ENCODE measurements at places on chromosomes 5 and 9.

DNA sequence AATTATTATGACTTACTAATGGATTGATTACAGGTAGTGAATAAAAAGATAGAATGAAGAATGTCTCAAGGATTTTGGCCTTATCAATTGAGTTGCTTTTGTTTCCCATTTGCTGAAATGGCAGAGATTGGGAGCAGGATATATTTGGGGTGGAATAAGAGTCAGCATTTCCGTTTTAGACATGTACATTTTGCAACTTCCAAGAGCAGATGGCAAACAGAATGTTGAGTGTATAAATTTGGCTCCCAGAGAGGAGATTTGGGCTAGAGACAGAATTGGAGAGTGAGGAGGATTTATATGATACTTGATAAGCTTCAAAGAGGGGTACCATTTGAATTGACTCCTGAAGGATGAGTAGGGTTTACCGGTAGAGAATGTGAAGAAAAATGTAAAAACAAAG, 437.9 kb upstream of the PAPPA start:
- DNase-seq = no peak

DNA sequence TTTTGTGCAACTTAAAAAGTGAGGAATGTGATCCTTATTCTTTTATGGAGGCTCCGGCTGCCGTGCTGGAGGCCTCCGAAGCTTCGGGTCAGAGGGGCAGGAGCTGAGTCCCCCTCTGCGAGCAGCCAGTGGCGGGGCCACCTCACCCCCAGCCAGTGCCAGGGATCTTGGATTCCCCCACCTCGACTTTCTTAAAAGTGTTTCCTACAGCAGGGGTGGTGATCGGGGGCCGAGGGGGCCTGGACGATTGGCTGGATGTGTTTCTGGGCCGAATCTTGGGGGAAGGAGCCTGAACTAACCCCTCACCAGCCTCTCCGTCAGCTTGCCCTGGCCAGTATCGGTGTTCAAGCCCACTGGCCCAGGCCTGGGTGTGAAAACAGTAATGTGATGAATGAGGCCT, 92.2 kb upstream of the LMX1B start:
- no peak for DNase-seq

GRCh38 chr5:27594141-27594540, 555.8 kb upstream of the CDH9 start:
- DNase-seq = no peak

- DNase-seq = no peak
Observed at GRCh38 chr9:27474305-27474704, 49.8 kb upstream of the IFNK start.

- no peak for DNase-seq
Observed at GRCh38 chr9:12503606-12504122, 189.5 kb upstream of the TYRP1 start.
